COR-L47 (cell line): ENCODE measurements at places on chromosomes 3 and 15.

DNA sequence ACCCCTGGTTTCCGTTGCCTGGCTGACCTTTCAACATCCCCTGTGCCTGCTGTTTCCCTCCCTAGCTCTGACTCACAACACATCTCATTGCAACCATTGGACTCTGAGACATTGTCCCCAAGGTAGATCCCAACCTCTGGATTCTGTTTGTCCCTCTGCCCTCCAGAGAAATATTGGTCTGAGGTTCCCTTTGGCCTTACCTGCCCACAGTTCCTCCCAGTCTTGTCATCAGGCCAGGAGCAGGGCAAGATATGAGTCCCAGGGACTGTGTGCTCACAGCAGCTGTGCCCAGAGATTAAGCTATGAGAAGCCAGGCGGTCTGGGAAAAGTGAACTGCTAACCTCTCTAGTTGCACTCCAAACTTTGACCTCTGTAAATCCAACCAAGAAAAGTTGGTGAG lies 168.2 kb upstream of the NR2F2 start:
- DNase-seq, result no peak

GRCh38 chr3:60246361-60246760 lies 1004.9 kb downstream of the FHIT start:
- DNase-seq, result no peak

DNA sequence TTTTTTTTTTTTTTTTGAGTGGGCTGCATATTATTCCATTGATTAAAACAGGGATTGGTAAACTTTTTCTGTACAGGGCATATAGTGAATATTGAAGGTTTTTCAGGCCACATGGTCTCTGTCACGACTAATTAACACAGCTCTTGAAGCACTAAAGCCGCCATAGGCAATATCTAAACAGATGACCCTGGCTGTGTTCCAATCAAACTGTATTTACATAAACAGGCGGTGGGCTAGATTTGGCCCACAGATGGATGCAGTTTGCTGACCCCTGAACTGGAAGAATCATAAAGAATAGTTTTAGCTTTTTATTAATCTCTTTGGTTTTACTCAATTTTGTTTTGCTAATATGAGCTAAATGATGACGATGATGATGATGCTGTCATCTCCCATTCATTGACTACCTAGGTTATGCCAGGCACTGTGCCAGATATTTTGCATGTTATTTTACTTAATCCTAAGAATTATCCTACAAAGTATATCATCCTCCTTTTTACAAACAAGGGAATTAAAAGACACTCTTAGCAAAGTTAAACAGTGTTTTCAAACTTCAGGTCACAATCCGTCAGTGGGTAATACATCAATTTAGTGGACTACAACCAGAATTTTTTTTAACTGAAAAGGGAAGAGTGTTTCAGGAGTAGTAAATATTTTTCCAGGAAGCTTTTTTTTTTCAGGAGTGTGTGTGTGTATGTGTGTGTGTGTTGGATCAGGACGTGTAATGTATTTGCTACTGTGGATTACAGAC lies 54.3 kb downstream of the LMCD1 start:
- DNase-seq, result no peak

DNA sequence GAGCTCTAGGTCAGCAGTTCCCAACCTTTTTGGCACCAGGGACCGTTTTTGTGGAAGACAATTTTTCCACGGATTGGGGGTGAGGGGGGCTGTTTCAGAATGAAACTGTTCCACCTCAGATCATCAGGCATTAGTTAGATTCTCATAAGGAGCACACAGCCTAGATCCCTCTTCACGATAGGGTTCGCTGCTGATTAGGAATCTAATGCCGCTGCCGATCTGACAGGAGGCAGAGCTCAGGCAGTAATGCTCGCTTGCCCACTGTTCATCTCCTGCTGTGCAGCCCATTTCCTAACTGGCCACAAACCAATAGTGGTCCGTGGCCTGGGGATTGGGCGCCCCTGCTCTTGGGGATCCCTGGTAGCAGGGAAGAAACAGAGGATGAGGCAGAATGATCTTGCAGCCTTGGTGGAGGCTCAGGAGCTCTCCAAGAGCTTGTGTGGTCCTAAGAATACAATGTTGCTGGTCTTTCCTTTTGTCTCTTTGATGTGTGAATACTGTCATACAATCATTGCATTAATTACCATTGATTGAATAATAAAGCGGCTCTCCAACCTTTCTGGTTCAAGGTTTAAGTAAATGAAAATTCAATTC lies 183.2 kb downstream of the FNDC3B start:
- no peak for DNase-seq

- DNase-seq, result peak; percentile 66
Measured at GRCh38 chr15:78241017-78241416, 6.7 kb upstream of the ACSBG1 start.

GRCh38 chr3:184602372-184603150 lies 41.0 kb downstream of the EPHB3 start:
- DNase-seq, result peak; percentile 48

DNA sequence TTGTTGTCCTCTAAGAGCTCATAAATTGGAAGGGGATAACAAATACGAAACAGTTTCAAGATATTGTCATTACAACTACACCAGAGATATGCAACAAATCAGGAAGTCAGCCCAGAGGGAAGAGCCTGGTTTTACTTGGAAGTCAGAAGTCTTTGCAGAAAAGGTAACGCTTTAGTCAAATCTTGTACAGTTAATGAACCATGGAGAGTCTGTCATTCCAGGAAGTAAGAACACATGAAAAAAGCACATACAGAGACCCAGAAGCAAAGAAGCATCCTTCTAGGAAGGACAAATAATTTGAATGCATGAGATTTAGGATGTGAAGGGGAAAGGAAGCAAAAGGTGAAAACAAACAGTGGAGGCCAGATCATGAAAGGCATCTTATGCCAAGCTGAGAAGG lies 19.6 kb downstream of the DYNC1LI1 start:
- DNase-seq, result no peak

DNA sequence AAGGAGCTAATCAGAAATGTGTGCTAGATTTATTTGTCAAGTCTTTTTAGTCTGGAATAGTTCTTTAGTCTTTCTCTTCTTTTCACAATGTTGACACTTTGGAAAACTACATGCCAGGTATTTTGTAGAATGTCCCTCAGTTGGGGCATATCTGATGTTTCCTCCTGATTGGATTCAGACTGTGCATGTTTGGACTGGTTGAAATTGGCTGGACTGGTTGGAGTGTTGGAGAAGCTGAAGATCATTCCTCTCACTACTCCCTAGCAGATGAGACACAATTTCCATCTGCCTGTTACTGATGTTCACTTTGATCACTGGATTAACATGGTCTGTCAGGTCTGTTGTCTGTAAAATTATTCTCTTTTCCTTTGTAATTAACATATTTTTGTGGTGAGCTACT lies 3.7 kb downstream of the NME9 start:
- DNase-seq, result no peak

- DNase-seq, result peak; percentile 97
Measured at GRCh38 chr15:40102897-40103858, 5.5 kb downstream of the BMF start.

DNA sequence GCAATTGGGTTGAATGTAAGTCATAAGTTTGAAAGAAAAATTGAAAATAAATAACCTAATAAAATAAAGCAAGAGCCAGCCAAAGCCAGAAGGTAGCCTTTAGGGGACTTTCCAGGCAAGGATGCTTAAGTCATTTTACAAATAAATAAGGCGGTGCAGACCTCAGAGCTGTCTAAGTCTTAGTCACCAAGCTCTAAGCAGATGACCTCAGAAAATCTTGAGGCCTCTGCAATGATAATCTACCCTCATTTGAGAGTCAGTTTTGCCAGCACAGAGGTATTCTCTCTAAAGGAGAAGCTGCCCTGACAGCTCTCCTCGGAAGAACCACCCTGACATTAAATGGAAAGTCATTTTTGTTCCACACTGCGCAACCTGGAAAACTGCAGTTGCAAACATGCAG lies 113.9 kb downstream of the OXNAD1 start:
- no peak for DNase-seq
